Epithelial cell of esophagus (primary cell): ENCODE measurements at places on chromosomes 1 and 21.
A peak's percentile ranks its signal among the peaks of the same experiment; 100 is the strongest.

DNA sequence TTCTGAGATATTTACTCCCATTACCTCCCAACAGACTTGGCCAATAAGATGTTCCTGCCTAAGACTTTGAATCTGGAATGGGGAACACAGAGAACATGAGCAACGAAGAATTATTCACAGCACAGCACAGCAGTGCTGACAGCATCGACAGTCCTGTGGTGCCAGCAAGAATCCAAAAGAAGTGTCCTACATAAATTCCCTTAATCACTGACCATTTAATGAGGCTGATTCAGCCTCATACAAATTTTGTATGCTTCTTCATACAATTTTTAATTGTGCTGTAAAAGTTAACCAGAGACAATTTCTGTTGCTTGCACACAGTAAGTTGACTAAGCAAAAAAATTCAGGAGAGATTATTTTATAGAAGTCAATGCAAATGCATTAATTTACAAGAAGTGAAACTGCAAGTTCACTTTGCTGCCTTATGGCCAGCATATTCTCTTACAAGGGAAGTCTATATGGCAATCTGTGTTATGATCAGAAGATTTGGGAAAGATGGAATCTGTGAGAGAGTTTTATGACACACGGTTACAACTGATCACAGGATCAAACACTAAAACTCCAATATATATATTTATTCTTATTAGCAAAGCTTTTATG, 855.9 kb downstream of the LTN1 start:
- DNase-seq = no peak

GRCh38 chr1:54566438-54567141, 18.6 kb downstream of the ACOT11 start:
- peak; percentile 33 for DNase-seq

DNA sequence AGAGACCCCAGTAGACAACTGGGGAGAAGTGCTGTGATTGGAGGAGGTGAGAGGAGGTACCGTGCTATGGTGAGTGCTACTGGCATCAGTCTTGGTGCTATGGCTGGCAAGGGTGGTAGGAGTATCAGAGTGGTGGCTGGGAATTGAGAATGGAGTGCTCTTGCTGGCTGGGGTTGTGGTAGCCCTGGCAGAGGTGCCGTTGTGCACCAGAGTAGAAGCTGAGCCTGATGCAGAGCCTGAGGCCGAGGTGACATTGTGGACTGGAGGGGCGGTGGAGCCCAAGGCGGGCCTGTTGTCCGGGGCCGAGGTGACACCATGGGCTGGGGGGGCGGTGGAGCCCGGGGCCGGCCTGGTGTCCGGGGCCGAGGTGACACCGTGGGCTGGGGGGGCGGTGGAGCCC, 14.6 kb downstream of the TRIM46 start:
- DNase-seq = no peak

- DNase-seq = peak; percentile 55
Measured at GRCh38 chr1:79042117-79042516, 35.6 kb upstream of the ADGRL4 start.

DNA sequence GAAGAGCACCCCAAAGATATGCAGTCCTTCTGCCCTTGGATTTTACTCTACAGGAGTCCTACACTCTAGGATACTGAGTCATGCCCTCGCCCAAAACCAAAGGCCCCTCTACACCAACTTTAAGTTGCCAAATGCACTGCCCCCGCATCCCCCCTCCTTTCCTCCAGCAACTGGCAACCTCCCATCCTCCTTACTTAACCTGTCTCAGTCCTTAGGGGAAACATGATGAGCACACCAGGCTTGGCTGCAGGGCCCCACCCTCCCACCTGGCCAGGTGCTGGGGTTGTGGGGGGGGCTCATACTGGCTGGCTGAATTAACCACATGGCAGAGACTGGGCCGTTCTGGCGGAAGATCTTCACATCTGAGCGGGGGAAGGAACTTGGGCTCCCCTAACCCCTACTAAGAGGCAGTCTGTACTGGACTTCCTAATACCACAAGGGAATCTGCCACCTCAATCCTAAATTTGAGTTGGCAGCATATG, 1.2 kb downstream of the HDGF start:
- peak; percentile 89 for DNase-seq

GRCh38 chr1:35544976-35545375, 12.2 kb downstream of the KIAA0319L start:
- peak; percentile 41 for DNase-seq

DNA sequence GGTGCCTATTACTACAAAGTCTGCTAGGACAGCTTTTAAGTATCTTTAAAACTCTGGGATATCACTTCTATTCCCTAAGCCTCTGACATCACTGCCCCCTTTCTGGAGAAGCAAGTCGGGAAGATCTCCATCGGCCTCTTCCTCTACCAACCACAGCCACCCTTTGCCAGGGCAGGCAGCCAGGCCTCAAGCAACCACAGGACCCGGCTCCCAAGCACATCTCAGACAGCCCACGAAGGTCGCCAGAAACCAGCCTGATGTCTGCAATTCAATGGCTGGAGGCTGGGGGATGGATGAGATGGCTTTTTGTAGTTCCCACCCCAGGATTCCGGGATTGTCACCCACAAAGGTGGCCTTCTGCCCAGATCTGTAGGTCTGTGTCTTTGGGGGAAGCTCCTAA, 70.7 kb downstream of the LGR6 start:
- no peak for DNase-seq

DNA sequence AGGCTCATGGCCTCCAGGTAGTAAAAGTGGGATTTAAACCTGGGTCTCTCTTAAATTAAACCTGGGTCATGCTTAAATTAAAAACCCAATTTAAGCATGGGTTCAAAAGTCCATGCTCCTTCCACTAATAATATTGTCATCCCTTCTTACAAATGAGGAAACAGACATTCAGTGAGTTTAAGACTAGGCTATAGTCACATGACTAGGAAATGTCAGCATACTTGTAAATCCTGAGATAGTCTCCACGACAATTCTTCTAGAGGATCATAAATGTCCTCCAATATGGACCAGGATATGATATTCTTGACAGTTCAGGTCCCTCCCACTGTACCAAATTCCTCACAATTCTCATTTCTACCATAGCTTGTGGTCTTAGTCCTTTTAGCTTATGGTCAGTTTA, 10.5 kb upstream of the IGFN1 start:
- no peak for DNase-seq

DNA sequence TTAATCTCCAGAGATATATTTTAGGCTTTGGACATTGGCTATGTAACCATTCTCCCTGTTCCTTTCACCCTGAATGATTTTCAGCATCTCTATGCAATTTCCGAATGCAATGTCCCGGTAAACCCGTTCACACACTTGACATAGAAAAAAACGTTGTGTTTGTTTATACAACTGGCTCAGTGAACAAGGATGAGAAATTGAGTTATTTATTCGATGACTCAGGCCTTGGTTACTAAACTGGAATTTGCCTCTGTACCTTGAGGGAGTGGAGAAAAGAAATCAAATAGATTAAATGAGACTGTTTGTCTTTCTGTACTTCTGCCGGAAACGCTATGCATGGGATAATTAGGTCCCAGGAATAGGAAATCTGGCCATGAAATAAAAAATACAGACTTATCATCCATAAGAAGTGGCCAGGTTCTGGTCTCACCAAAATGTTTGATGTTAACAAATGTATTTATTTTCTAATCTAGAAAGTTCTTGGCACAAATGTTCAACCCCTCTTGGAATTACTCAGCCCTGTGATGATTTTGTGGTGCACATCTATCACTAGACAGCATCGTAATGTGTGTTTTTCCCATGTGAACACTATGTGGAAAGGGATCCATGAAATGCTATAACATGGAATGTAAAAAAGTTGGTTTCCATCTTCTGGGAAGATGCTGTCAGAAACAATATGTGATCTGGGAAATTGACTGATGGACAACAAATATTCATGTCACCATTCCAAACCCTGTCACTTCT, 253.9 kb downstream of the DUSP10 start:
- DNase-seq = peak; percentile 88

GRCh38 chr1:211036381-211037060, 97.4 kb downstream of the KCNH1 start:
- DNase-seq = no peak

GRCh38 chr1:178724376-178724727, 692 bp upstream of the RALGPS2 start:
- no peak for DNase-seq

DNA sequence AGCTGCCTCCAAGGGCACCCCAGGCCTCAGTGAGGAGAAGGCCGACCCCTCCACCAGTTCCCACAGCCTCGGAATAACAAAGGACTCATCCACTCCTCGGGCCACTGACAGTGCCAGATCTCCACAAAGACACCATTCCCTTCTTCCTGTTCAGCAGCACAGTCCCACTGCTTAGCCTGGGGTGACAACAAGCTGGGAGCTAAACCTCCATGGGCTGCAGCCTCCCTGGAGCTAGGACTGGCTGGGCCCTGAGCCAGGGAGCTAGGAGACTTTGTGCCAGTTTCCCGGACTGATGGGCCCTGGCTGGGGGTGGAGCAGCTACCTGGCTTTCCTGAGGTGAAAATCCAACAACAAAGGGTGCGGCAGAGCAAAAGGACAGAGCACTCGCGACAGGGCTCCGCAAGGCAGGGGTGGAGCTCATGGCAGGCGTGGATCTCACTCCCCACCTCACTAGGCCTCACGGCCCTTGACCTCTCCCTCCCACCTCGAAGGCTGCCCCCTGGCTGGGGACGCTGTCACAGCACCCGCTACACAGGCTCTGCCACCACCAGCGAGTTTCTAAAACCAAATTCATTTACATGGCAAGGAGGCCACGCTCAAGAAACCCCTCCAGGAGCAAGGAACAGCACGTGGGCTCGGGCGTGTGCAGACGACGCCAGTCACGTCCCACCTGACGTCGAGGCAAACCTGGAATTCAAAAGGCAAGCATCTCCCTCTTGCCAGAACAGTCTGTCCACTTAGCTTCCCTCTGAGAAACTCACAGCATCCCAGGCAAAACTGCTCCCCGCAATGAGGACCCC, 13.8 kb downstream of the SLC35E2B start:
- DNase-seq = no peak
